ENCODE measurements at places on chromosomes 7 and 10. TPM values are rescaled to one million over a fixed set of nuclear protein-coding genes. Genes with fewer than 3 reads are reported as not detected.

GRCh38 chr7:123769371-123769770 lies 20.6 kb upstream of the WASL start:
- no peaks in the 10 kb centered on the region for H3K36me3 ChIP-seq
- no peak for DNase-seq
- no peak overlapping the region for H3K27ac ChIP-seq
- H3K27me3 ChIP-seq, result no peaks in the 10 kb centered on the region

DNA sequence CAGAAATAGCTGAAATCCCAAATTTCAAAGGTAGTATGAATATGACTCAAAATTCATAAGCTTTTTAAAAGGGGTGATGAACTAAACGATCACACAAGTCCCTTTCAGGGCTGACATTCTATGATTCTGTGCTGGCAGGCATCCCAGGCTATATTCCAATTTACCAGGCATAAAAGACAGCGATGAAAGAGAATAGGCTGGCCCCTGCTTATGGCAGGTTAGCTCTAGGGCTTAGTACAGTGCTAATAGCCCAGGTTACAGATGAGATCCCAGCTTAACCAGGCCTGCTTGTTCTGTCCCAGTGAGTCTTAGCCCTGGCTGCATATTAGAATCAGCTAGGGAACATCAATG lies 56.4 kb downstream of the CDHR3 start:
- H3K36me3 ChIP-seq, result no peaks in the 10 kb centered on the region
- H3K4me1 ChIP-seq, result no peaks in the 10 kb centered on the region
- no peak for DNase-seq

DNA sequence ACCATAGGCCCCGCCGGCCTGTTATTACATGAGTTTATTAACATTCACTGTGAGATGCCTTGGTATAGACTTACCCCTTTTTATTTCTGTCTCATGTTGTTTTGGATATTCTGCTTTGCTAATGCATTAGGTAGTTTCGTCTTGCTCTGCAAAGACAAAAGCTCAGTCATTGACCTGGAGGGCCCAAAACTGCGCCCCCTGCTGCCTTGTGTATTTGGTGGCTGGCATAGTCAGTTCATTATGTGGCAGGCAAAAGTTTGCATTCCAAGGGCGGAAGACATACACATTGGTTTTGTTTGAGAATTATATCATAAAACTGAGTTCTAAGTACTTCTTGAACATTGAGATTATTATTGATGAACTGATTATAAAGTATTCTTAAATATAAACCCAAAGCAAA lies 372.5 kb downstream of the SDK1 start:
- H3K27me3 ChIP-seq, result no peaks in the 10 kb centered on the region
- no peaks in the 10 kb centered on the region for H3K36me3 ChIP-seq
- H3K4me3 ChIP-seq, result no peak overlapping the region
- no peak overlapping the region for H3K27ac ChIP-seq

DNA sequence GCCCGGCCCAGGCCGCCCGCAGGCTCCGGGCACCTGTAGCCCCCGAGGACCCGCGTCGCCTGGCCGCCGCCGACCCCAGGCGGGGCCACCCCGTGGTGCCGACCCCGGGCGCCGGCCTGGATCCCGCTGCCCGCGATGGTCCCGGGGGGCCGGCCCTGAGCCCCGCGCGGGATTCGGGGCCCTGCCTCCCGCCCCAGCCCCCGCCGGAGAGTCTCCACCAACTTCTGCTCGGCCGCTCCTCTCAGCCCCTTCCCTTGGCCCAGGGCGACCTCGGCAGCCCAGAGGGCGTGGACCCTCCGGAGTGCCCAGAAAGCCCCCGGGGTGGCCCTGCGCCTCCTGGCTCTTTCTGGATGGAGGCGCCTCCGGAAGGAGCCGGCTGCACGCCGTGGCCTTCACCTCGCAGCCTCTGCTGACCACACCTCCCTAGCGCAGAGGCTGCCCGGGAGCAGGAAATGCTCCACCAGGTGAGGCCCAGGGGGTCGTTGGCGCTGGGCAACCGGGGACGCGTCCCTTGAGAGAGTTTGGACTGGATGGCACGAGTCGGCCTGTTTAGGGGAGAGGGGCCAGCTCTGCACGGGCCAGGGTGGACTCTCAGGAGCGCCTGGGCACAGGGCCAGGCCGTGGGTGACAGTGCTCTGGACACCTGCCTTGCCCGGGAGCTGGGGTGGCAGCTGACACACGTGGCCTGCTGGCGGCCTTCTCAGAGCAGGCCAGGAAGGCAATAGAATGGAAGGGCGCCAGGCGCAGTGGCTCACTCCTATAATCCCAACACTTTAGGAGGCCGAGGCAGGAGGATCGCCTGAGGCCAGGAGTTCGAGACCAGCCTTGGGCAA lies 529 bp downstream of the ZNF853 start:
- H3K27me3 ChIP-seq, result no peaks in the 10 kb centered on the region
- no peak for DNase-seq
- H3K4me3 ChIP-seq, result peak overlapping the region; percentile 68

DNA sequence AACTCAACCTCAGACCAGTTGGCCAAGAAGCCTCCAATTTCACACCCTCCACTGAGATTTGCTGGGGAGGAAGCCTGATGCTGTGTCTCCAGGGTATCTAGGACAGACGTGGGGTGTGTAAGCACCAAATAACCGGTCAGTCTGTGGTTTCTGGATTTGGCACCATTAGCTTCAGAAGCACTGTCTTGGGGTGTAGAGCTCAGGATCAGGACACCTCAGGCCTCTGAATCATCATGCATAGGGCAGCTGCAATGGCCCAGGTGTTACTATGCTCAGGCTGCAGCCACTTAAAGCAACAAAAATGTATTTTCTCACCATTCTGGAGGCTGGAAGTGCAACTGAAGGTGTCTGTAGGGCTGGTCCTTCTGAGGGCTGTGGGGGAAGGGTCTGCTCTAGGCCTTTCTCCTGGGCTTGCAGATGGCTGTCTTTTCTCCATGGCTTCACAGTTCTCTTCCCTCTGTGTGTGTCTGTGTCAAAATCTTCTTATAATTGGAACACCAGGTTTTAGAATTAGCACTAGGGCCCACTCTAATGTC lies 73.4 kb upstream of the SEPHS1 start:
- DNase-seq, result no peak
- no peak overlapping the region for H3K27ac ChIP-seq
- H3K27me3 ChIP-seq, result no peaks in the 10 kb centered on the region
- H3K4me3 ChIP-seq, result no peak overlapping the region
- H3K36me3 ChIP-seq, result no peaks in the 10 kb centered on the region

DNA sequence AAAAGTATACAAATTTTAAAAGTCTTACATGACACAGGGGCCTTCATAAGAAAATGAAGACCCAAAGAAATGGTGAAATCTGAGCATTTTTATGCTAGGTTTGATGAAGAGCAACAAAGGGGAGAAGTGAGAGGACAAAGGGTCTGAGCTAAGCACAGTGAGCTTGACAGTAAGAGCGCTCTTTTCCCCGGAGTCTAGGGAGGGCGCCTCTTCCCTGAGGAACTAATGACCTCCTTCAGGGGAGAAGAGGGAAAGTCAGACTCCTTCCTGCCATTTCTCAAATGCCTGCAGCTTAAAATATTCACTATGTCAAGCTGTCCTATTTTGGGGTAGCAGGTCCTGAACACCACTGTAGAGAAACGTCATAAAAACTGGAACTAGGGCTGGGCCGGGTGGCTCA lies 18.1 kb upstream of the PAXIP1 start:
- H3K27ac ChIP-seq, result no peak overlapping the region
- H3K4me3 ChIP-seq, result no peak overlapping the region
- H3K4me1 ChIP-seq, result no peaks in the 10 kb centered on the region
- no peaks in the 10 kb centered on the region for H3K27me3 ChIP-seq
- no peak for DNase-seq
- no peaks in the 10 kb centered on the region for H3K36me3 ChIP-seq

DNA sequence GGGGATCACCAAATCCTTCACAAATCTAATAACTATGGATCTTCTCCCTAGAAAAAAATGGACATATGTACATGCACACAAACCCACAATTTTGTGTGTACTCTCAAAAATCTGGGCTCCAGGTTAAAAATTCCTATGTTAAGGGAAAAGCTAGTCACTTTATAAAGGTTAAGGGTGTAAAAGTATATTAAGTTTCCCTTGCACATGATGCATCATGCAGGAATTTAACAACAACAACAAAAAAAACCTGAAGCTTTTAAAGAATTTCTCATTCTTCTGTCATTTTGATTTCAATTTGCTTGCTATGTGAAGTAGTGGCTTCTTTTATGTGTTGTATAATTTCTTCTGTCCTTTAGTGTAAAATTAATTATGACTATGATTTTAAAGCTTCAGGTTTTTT lies 123.7 kb downstream of the CNOT4 start:
- H3K27me3 ChIP-seq, result no peaks in the 10 kb centered on the region
- H3K36me3 ChIP-seq, result no peaks in the 10 kb centered on the region
- DNase-seq, result no peak

GRCh38 chr10:91410638-91411371 lies 661 bp downstream of the HECTD2 start:
- no peaks in the 10 kb centered on the region for H3K36me3 ChIP-seq
- peaks cover 21% of the 10 kb centered on the region for H3K4me1 ChIP-seq
- H3K27me3 ChIP-seq, result no peaks in the 10 kb centered on the region
- H3K27ac ChIP-seq, result peak overlapping the region; percentile 99
- peak overlapping the region; percentile 85 for H3K4me3 ChIP-seq

- H3K36me3 ChIP-seq, result no peaks in the 10 kb centered on the region
- DNase-seq, result no peak
- H3K4me1 ChIP-seq, result no peaks in the 10 kb centered on the region
- H3K27me3 ChIP-seq, result no peaks in the 10 kb centered on the region
- H3K27ac ChIP-seq, result no peak overlapping the region
- no peak overlapping the region for H3K4me3 ChIP-seq
Observed at GRCh38 chr7:21903020-21903786, 42.5 kb downstream of the CDCA7L start.

DNA sequence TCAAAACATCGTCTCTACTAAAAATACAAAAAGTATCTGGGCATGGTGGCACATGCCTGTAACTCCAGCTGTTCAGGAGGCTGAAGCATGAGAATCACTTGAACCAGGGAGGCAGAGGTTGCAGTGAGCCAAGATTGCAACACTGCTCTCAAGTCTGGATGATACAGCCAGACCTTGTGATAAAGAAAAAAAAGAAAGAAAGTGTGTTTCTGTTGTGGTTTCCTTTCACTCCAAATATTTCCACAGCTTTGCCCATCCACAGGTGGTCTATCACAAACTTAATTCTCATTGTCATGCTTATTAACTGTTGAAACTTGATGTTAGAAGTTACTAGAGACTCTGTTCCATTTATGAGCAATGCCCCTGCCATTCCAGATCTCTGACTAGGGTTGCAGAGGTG lies 316.0 kb upstream of the SEMA3C start:
- no peaks in the 10 kb centered on the region for H3K27me3 ChIP-seq
- no peaks in the 10 kb centered on the region for H3K36me3 ChIP-seq
- H3K4me3 ChIP-seq, result no peak overlapping the region
- peaks cover 5% of the 10 kb centered on the region for H3K4me1 ChIP-seq
- H3K27ac ChIP-seq, result no peak overlapping the region
- DNase-seq, result no peak

DNA sequence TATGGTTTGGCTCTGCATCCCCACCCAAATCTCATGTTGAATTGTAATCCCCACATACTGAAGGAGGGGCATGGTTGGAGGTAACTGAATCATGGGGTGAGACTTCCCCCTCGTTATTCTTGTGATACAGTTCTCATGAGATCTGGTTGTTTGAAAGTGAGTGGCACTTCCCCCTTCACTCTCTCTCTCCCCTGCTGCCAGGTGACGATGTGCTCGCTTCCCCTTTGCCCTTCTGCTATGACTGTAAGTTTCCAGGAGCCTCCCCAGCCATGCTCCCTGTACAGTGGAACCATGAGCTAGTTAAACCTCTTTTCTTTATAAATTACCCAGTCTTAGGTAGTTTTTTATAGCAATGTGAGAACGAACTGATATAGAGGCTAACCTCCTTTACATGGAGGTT lies 16.6 kb downstream of the PLPP4 start:
- no peaks in the 10 kb centered on the region for H3K36me3 ChIP-seq
- H3K4me1 ChIP-seq, result no peaks in the 10 kb centered on the region
- no peaks in the 10 kb centered on the region for H3K27me3 ChIP-seq
- H3K4me3 ChIP-seq, result no peak overlapping the region
- DNase-seq, result peak; percentile 37

GRCh38 chr7:134028853-134029252 lies 98.3 kb upstream of the LRGUK start:
- no peak overlapping the region for H3K27ac ChIP-seq
- H3K4me3 ChIP-seq, result no peak overlapping the region
- H3K27me3 ChIP-seq, result no peaks in the 10 kb centered on the region

DNA sequence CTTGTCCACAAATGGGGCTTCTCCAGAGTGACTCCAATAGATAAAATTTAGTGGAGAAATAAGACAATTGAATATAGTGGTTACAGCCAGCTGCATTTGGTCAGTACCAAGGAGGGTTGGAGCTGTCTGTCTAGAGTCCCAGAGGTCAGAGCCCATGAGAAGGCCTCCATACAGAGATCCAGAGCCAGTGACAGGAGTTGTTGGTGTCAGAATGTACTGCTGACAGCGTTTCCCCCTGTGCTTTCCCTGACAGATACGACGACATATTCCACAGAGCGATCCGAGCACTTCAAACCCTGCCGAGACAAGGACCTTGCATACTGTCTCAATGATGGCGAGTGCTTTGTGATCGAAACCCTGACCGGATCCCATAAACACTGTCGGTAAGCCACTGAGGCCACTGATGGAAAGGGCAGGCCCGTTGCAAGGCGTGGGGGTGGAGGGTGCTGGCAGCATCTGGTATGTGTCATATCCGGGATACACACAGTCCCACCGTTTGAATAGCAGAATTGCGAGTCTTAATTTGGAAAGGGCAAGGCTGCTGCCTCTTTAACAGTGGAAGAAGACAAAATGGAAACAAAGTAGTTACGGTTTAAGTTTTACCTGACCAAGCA lies 483.6 kb downstream of the NRG3 start:
- no peak for DNase-seq
- H3K27me3 ChIP-seq, result no peaks in the 10 kb centered on the region
- H3K27ac ChIP-seq, result no peak overlapping the region
- no peaks in the 10 kb centered on the region for H3K4me1 ChIP-seq
- no peaks in the 10 kb centered on the region for H3K36me3 ChIP-seq

GRCh38 chr7:140581411-140581810 lies 59.2 kb downstream of the DENND2A start:
- no peak overlapping the region for H3K4me3 ChIP-seq
- H3K36me3 ChIP-seq, result no peaks in the 10 kb centered on the region
- H3K27ac ChIP-seq, result no peak overlapping the region
- H3K27me3 ChIP-seq, result no peaks in the 10 kb centered on the region

Gene NAT16
- total RNA-seq, result not detected

Gene ENTPD7
- 6.6 TPM for total RNA-seq

Gene NPFFR1
- not detected for total RNA-seq

Gene CTAGE8
- total RNA-seq, result 0.98 TPM

Gene ZDHHC6
- 18.7 TPM for total RNA-seq

Gene ADARB2
- total RNA-seq, result 3.4 TPM

Gene CRTAC1
- total RNA-seq, result 2.5 TPM

Gene IDI2
- total RNA-seq, result not detected

Gene GNGT1
- not detected for total RNA-seq

Gene SYT15
- total RNA-seq, result 5.4 TPM

Gene DDX56
- total RNA-seq, result 60.2 TPM

Gene MYL10
- total RNA-seq, result not detected

Gene CYP2C19
- total RNA-seq, result 6.1 TPM

Gene SEC31B
- 6.4 TPM for total RNA-seq

Gene CFAP46
- total RNA-seq, result not detected

Gene TTYH3
- 33.9 TPM for total RNA-seq

Gene PPA1
- total RNA-seq, result 79.3 TPM

Gene SHTN1
- total RNA-seq, result 7.4 TPM

Gene MLXIPL
- total RNA-seq, result 6.1 TPM

Gene ZNF853
- 14.0 TPM for total RNA-seq

All from vagina (tissue), 2 donors.